CD4-positive, alpha-beta memory T cell (primary cell): ENCODE measurements at places on chromosomes 13 and 19. TPM values are rescaled to one million over a fixed set of nuclear protein-coding genes. Genes with fewer than 3 reads are reported as not detected.

DNA sequence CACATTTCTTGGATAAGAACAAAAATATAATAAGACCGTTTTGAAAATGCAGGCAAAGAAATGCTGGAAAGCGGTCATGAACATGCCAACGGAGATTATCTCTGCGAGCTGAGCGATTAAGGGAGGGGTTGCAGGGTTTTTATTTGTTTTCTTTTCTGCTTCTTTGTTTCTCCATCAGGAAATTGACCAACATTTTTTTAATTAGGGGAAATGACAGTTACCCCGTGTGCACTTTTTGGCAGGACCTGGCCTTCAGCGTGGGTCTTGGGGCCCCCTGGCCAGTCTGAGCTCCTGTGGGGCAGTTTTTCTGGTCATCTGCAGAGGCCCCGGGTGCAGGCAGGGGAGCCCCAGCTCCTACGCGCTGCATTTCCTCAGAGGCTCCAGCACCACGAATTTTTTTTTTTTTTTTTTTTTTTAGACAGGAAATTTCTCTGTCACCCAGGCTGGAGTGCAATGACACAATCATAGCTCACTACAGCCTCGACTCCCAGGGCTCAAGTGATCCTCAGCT lies 31.3 kb upstream of the HOMER3 start:
- H3K36me3 ChIP-seq: no peaks in the 10 kb centered on the region
- H3K4me3 ChIP-seq: no peak overlapping the region
- no peak overlapping the region for H3K27ac ChIP-seq
- DNase-seq: no peak

Gene PSG6
- total RNA-seq: not detected

Gene C5AR1
- 4.1 TPM for total RNA-seq

Gene ASF1B
- 2.3 TPM for total RNA-seq

Gene VSTM2B
- total RNA-seq: not detected

Gene TMPRSS9
- not detected for total RNA-seq

GRCh38 chr13:52348983-52349780 lies 56.8 kb downstream of the THSD1 start:
- no peaks in the 10 kb centered on the region for H3K36me3 ChIP-seq
- no peaks in the 10 kb centered on the region for H3K27me3 ChIP-seq
- no peak for DNase-seq
- H3K4me3 ChIP-seq: no peak overlapping the region
- no peaks in the 10 kb centered on the region for H3K4me1 ChIP-seq
- H3K27ac ChIP-seq: no peak overlapping the region

GRCh38 chr19:3968556-3969434 lies 2.1 kb downstream of the DAPK3 start:
- DNase-seq: no peak
- no peaks in the 10 kb centered on the region for H3K27me3 ChIP-seq
- no peak overlapping the region for H3K27ac ChIP-seq
- H3K4me1 ChIP-seq: peaks cover 25% of the 10 kb centered on the region

DNA sequence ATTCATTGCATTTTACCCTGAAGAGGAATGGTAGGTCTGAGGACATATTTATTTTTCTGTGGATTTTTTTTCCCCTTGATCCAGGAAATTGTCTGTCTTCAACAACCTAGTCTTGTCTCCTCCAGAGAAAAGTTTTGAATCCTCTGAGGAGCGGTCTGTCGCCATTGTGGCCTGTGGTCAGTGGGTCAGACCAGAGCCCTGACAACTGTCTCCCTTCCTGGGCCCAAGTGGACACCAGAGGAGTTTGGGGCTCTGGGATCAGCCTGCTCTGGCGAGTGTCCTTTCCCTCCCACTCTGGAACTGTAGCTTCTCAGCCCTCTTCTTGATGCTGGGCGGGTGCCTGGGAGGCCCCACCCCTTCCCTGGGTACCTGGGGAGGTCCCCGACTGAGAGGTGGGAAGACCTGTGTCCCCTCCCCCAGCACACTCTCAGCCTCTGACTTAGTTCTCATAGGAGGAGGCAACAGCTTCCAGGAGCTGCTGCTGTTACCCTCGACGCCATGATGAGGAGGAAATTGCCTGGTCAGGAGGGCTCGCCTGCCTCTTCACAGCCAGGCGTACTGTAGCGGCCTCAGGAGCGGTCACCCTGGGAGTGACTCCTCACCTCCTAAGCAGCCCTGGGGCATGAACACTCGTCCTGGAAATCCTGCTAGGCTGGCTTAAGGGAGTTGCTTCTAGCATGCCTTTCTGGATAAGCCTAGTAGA lies 110.3 kb downstream of the GGACT start:
- peaks cover 2% of the 10 kb centered on the region for H3K4me1 ChIP-seq
- no peak for DNase-seq
- no peaks in the 10 kb centered on the region for H3K27me3 ChIP-seq
- no peaks in the 10 kb centered on the region for H3K36me3 ChIP-seq
- no peak overlapping the region for H3K4me3 ChIP-seq
- H3K27ac ChIP-seq: no peak overlapping the region

DNA sequence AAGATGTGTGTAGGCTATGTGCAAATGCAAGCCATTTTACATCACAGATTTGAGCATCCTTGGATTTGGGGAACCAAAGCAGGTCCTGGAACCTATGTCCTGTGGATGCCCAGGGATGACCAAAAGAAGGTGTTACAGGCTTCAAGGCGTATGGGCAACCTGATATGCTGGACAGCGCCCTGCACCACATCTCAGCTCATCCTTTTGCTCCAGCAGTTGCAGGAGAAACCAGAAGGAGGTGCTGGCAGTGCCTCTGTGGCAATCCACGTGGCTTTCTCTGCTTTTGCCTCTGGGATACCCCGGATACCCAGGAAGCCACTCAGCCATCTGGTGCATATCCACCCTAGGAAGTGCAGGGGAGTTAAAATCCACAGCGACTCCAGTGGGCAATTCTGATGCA lies 110.3 kb upstream of the VSTM2B start:
- H3K27me3 ChIP-seq: no peaks in the 10 kb centered on the region
- no peak overlapping the region for H3K4me3 ChIP-seq
- H3K4me1 ChIP-seq: no peaks in the 10 kb centered on the region

Gene S1PR4
- 231 TPM for total RNA-seq

Gene FGF9
- 7.3 TPM for total RNA-seq

GRCh38 chr13:27821566-27821965 lies 29.3 kb downstream of the GSX1 start:
- DNase-seq: no peak
- peaks cover 13% of the 10 kb centered on the region for H3K27me3 ChIP-seq

- no peak for DNase-seq
- H3K4me1 ChIP-seq: peaks cover 10% of the 10 kb centered on the region
- no peak overlapping the region for H3K4me3 ChIP-seq
These were observed 4.3 kb upstream of the AKAP8L start for GRCh38 chr19:15423130-15423529.

Gene IL11
- 0.32 TPM for total RNA-seq

GRCh38 chr19:33713194-33713593 lies 83.5 kb upstream of the KCTD15 start:
- no peak overlapping the region for H3K27ac ChIP-seq
- no peaks in the 10 kb centered on the region for H3K4me1 ChIP-seq
- H3K4me3 ChIP-seq: no peak overlapping the region
- no peaks in the 10 kb centered on the region for H3K27me3 ChIP-seq
- no peak for DNase-seq
- H3K36me3 ChIP-seq: no peaks in the 10 kb centered on the region

- H3K27me3 ChIP-seq: no peaks in the 10 kb centered on the region
- no peak overlapping the region for H3K4me3 ChIP-seq
- H3K27ac ChIP-seq: no peak overlapping the region
- H3K36me3 ChIP-seq: no peaks in the 10 kb centered on the region
- DNase-seq: no peak
These were observed 127.9 kb upstream of the GJB6 start for GRCh38 chr13:20360041-20360491.

Gene KCNC3
- 1.7 TPM for total RNA-seq

Gene MIR17HG
- total RNA-seq: 12.7 TPM

Gene TTYH1
- total RNA-seq: not detected

DNA sequence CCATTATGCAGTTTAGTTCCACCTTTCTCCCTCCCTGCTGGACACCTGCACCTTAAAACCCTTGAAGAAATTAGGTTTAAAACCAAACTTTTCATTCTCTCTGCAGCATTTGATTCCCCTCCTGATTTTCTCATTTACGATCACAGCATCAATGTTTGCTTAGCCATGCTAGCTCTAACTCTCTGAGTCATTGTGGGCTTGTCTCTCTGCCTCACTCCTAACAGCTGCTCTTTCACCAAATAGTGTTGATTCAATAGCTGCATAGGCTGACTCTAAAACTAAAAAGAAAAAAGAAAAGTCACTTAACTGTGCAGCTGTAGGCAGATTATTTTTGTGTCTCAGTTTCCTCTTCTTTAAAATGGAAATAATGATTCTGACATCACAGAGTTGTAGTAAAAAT lies 1124.9 kb downstream of the DIAPH3 start:
- H3K27me3 ChIP-seq: no peaks in the 10 kb centered on the region
- H3K27ac ChIP-seq: no peak overlapping the region
- H3K4me1 ChIP-seq: no peaks in the 10 kb centered on the region

GRCh38 chr13:29799041-29799440 lies 51.4 kb downstream of the UBL3 start:
- H3K27ac ChIP-seq: no peak overlapping the region
- H3K36me3 ChIP-seq: no peaks in the 10 kb centered on the region
- H3K4me1 ChIP-seq: peaks cover 42% of the 10 kb centered on the region
- no peak overlapping the region for H3K4me3 ChIP-seq

Gene SIAH3
- 1.9 TPM for total RNA-seq

DNA sequence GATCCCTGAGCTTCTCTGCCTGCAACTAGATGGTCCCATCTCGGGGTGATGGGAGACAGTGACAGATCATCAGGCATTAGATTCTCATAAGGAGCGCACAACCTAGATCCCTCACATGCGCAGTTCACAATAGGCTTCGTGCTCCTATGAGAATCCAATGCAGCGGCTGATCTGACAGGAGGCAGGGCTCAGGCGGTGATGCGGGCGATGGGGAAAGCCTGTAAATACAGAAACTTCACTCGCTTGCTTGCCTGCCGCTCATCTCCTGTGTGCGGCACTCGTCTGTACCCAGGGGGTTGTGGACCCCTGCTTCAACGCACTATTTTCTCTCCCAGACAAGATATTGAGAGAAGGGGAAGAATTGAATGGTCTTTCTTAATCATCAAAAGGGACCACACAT lies 473.9 kb downstream of the ZNF536 start:
- H3K27ac ChIP-seq: no peak overlapping the region
- no peaks in the 10 kb centered on the region for H3K4me1 ChIP-seq
- no peak for DNase-seq
- no peak overlapping the region for H3K4me3 ChIP-seq
- no peaks in the 10 kb centered on the region for H3K36me3 ChIP-seq
- H3K27me3 ChIP-seq: no peaks in the 10 kb centered on the region

GRCh38 chr13:114043421-114044053 lies 69.7 kb upstream of the C13orf46 start:
- peaks cover 33% of the 10 kb centered on the region for H3K4me1 ChIP-seq
- H3K27me3 ChIP-seq: no peaks in the 10 kb centered on the region
- peaks cover 44% of the 10 kb centered on the region for H3K36me3 ChIP-seq
- H3K27ac ChIP-seq: no peak overlapping the region
- no peak for DNase-seq

DNA sequence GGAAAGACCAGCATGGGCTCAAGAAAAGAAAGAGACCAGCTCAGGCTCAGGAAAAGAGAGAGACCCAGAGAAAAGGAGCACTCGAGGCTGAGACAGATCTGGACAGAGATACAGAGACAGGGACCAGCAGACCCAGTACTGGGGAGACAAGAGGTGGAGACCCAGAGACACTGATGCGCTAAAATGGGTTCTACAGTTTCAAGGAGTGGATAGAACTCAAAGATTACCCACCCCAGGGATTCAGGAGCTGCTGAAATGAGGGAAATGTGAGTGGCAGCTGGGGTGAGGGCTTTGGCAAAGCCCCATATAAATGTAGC lies 609 bp upstream of the ZSCAN18 start:
- no peak for DNase-seq
- H3K4me3 ChIP-seq: peak overlapping the region; percentile 61
- H3K27me3 ChIP-seq: no peaks in the 10 kb centered on the region
- H3K27ac ChIP-seq: peak overlapping the region; percentile 98

Gene USP12
- 24.0 TPM for total RNA-seq

GRCh38 chr13:104650431-104650830 lies 1584.2 kb upstream of the SLC10A2 start:
- no peak overlapping the region for H3K4me3 ChIP-seq
- DNase-seq: no peak
- H3K27me3 ChIP-seq: no peaks in the 10 kb centered on the region
- H3K4me1 ChIP-seq: no peaks in the 10 kb centered on the region

Gene P2RY11
- total RNA-seq: 49.7 TPM

Gene ZFP14
- total RNA-seq: 21.2 TPM

Gene PLVAP
- total RNA-seq: 0.23 TPM

Gene SDHAF1
- total RNA-seq: 25.8 TPM

DNA sequence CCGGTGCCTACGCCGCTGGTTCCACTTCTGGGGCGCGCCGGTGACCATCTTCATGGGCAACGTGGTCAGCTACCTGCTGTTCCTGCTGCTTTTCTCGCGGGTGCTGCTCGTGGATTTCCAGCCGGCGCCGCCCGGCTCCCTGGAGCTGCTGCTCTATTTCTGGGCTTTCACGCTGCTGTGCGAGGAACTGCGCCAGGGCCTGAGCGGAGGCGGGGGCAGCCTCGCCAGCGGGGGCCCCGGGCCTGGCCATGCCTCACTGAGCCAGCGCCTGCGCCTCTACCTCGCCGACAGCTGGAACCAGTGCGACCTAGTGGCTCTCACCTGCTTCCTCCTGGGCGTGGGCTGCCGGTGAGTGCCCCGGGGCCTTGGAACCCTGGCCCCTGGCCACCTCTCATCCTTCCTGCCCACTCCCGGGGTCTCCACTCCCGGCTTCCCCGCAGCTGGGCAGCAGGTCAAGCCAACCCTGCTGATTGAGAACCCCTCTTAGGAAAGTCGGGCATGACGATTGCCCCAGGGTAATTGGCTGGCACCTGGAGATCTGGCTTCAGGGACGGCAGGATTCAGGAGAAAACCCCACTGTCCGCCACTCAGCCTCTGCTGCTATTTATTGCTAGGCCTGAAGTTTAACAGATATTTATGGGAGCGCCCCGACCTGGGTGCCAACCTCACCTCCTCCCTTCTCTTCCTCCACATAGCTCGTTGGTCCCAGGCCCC lies 39.1 kb downstream of the TRPM4 start:
- no peaks in the 10 kb centered on the region for H3K4me1 ChIP-seq
- H3K4me3 ChIP-seq: no peak overlapping the region
- H3K36me3 ChIP-seq: no peaks in the 10 kb centered on the region
- no peaks in the 10 kb centered on the region for H3K27me3 ChIP-seq
- no peak for DNase-seq
- H3K27ac ChIP-seq: no peak overlapping the region

Gene DPY19L3
- total RNA-seq: 17.9 TPM

Gene ZNF723
- not detected for total RNA-seq

Gene KMT5C
- 23.5 TPM for total RNA-seq

Gene CATSPERD
- total RNA-seq: not detected

Gene TNFSF9
- total RNA-seq: 0.64 TPM

Gene WDR88
- total RNA-seq: 0.58 TPM
